ENCODE measurements at places on chromosomes 2 and 18.
A peak's percentile ranks its signal among the peaks of the same experiment; 100 is the strongest.

DNA sequence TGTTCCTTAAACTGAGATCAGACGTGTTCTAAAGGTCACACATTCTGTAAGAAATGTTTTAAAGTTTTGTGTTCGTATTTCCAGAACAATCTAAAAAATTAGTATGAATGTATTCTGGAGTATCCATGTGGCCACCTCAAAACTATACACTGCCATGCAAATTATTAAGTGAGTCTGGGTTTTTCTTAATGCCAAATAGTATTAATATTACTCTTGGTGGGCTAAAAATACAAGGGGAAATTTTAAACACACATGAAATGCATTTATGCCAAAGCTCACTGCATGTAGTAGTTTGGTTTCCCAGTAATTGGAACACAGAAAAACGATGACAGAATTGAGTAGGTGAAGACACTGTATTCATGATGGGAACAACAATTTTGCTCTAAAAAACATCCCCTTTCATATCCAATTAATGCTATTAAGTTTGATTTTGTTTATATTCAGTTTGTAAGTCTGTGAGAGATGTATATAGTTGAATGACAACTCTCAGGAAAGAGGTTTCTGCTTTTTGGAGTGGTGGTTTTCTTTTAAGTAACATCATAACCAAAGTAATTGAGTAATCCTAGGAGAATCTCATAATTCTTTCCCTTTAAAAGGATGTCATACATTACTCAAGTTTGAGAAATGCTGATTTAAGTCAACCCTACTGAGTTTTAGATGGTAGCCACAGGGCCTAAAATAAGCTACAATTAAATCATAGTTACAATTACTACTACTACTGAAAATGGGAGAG, 75.7 kb upstream of the CDCA7 start:
- DNase-seq = no peak

DNA sequence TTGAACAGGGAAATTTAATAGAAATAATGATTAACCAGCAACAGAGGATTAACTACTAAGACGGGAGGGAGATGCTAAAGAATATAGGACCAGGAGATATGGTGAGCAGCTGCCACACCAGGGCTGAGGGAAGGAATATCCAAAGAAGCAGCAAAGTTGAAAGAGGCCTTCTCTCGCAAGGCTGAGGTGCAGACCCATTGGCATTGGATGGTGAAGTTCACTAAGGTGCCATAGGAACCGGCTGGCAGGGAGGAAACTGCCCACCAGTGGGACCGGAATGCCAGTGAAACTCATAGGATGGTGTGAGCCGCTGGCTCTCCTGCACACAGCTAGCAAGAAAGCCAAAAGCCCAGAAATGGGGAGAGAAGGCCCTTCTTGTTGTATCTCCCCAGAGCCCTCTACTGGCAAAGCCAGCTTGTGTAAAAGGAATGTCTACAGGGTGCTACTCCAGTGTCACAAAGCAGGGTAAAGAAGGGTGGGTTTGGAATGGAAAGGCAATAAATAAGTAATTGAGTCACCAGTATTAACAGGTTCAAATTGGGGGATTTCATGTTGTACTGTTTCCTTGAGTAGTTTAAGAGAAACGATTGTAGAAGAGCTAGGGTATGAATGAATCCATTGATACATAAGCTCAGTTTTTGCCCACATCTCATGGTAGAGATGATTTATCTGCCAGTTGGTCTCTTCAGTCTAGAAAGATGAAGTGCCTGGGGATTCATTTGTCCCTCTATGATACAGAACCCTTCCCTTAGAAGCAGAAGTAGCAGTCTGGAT, 36.0 kb downstream of the FARP2 start:
- peak; percentile 69 for DNase-seq

GRCh38 chr2:121293450-121294325, 8.7 kb upstream of the TFCP2L1 start:
- no peak for DNase-seq

- DNase-seq = no peak
These were observed 77.2 kb downstream of the TLK1 start for GRCh38 chr2:171083451-171083850.

DNA sequence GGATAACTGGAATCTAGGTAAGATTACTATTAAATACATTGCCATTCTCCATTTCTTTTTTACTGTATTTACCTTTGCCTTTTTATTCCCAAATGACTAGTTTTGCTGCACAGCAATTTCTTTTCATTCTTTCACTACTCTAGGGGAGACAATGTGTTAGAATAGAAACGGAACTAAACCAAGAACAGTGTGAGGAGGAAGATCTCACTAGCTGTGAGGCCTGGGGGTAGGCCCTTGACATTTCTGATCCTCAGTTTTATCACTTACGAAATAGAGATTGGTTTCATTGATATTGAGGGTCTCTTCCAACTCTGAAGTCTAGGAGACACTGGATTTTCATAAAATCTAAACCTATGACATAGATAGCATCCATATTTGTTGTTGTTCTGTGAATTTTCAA, 191.1 kb downstream of the IKZF2 start:
- DNase-seq = no peak

DNA sequence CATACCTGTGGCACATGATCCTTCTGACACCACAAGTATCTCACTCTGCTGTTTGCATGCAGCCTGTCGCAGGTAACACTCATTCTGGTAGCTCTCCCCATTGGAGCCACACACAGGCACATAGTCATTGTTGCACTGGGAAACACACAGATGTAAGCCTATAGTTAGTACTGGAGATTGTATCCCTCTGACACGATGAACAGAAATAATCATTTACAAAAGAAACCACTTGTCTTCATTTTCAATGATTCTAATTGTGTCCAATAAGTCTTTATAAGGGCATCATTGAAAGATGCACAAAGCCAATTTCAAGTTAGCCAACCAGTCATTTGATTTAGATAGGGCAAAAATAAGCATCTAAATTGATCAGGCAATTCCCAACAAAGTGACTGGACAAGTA, 10.4 kb downstream of the TMEFF2 start:
- no peak for DNase-seq

GRCh38 chr2:218343591-218343990, 13.1 kb upstream of the CATIP start:
- DNase-seq = no peak

All from cerebellar cortex (tissue), 1 donor.